ENCODE measurements at places on chromosomes 6 and 20. TPM values are rescaled to one million over a fixed set of nuclear protein-coding genes. Genes with fewer than 3 reads are reported as not detected.

The PPT2 gene
- total RNA-seq, result 38.2 TPM

The CTNNBL1 gene
- 54.5 TPM for total RNA-seq

The MPIG6B gene
- not detected for total RNA-seq

The CD93 gene
- not detected for total RNA-seq

The VSX1 gene
- not detected for total RNA-seq

The SLC22A7 gene
- not detected for total RNA-seq

The ADGRG6 gene
- 0.93 TPM for total RNA-seq

The BTN2A1 gene
- 14.2 TPM for total RNA-seq

The TBXT gene
- not detected for total RNA-seq

The RPRD1B gene
- 21.6 TPM for total RNA-seq

The LPA gene
- not detected for total RNA-seq

DNA sequence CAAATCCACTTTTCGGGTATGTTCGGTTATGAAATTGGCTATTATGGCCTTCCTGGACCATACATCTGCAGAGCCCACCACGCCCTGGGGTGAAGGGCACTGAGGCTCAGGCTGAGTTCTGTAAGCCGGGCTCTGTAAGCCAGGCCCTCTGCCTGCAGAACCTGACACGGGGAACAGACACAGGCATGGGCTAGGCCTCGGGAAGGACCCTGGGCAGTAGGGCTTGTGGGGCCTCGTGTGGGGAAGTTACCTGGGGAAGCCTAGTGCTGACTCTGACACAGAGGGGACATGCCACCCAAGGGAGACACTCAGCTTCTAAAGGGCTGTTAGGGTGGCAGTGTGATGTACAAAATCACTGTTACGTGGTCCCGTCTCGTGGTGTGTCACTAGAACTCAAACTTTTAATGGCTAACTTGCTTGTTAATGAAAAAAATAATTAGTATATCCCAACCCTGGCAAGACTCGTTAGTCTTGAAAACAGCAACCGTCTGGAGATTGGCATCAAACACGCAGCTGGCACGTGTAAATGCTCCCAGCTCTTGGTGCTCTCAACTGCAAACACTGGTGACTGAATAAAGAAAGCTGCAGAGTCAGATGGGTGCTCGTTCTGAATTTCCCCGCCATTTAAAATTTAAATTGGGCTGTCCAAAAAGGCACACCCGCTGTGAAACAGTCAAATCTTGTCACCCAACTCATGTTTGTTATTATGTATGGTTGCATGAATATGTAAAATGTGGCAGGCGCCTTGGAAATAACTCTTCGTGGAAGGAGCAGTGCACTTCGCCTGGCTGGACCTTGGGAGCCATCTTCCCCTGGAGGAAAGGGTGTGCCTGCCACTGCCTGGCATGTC lies 23.6 kb upstream of the TCFL5 start:
- H3K4me1 ChIP-seq, result no peaks in the 10 kb centered on the region
- DNase-seq, result no peak
- H3K36me3 ChIP-seq, result no peaks in the 10 kb centered on the region

GRCh38 chr6:47197682-47198640 lies 111.7 kb downstream of the TNFRSF21 start:
- no peaks in the 10 kb centered on the region for H3K4me1 ChIP-seq
- H3K27ac ChIP-seq, result no peak overlapping the region
- H3K27me3 ChIP-seq, result no peaks in the 10 kb centered on the region
- no peak for DNase-seq
- H3K4me3 ChIP-seq, result no peak overlapping the region

DNA sequence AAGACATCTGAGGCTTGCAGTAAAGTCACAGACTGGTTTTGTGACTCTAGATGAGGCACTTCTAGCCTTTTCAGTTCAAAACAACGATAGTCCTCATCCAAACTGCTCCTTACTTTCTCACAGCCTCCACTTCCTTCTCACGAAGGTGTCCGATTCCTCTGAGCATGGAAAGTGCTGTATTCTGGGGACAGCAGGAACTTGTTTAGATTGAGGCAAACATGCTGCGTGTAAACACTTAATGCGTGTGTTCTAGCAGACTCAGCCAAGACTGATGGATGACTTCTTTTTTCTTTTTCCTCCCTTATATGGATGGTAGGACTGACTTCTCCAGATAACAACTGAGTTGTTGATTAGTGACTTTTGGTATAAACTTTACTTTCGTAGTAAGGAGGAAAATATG lies 80.2 kb upstream of the PRDM1 start:
- no peaks in the 10 kb centered on the region for H3K36me3 ChIP-seq
- H3K27ac ChIP-seq, result no peak overlapping the region
- H3K4me3 ChIP-seq, result no peak overlapping the region

DNA sequence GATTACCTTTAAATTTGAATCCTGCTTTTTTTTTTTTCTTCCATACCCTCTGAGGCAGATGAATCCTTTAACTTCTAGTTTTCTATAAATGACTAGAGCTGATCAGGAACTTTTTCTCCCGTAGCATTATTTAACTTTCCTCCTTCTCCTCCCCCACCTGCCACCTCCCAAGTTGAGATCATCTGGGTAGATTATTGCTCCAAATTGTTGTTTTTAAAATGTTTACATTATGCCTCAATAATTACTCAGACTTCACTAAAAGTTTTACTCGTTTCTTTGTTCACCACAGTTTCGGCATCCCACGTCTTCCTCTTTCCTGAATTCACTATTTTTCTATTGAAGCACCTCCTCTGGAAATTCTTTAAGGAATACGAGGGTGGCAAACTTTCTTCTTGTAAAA lies 16.6 kb upstream of the SCUBE3 start:
- H3K36me3 ChIP-seq, result no peaks in the 10 kb centered on the region
- H3K4me3 ChIP-seq, result no peak overlapping the region
- H3K27me3 ChIP-seq, result no peaks in the 10 kb centered on the region
- no peak for DNase-seq
- H3K4me1 ChIP-seq, result peaks cover 15% of the 10 kb centered on the region
- no peak overlapping the region for H3K27ac ChIP-seq

DNA sequence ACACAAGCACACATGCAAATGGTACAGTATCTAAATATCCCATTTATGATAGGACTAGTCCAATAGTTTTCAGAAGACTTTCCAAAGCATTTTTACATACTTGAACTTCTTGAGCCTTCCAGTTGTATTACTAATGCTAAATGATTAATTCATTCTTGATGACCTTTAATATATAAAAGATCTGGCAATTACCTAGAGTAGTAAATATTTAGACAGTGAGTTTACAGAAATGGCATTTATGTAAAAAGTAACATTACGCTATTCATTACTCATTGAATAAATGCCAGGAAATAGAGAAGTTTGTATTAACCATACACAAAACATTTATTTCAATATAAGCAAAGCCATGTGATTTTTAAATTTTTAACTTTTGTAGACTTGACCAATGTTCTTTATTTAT lies 158.8 kb downstream of the DST start:
- H3K4me3 ChIP-seq, result no peak overlapping the region
- H3K27ac ChIP-seq, result no peak overlapping the region
- DNase-seq, result no peak
- H3K36me3 ChIP-seq, result peaks cover 54% of the 10 kb centered on the region
- no peaks in the 10 kb centered on the region for H3K4me1 ChIP-seq
- H3K27me3 ChIP-seq, result no peaks in the 10 kb centered on the region

DNA sequence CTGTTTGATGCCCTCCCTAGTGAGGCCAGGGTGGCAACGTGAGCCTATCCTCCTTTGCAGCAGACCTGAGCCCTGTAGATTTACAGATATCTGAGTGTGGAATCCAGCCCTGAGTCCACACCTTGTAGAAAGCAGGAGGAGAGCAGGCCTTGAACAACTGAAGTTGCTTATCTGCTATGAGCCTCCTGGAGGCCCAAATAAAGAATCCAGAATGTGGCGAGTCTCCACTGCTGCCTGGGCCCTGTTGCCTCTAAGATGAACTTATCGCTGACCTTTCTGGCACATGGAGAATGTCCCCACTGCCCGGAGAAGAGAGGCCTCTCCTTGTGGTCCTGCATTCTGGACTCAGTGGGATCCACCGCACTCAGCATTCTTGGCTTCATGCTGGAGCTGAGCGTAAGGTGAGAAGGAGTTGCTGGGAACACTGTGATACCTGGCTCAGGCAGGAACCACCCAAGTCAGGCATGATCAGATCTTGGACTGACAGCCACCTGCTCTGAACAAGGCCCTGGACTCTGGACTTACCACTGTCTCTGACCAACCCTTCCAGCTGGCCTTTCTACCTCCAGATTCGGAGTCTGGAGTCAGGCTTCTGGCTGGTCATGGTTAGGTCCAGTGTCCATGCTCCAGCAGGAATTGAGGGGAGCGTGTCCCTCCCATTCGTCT lies 5.8 kb upstream of the MANBAL start:
- no peak overlapping the region for H3K27ac ChIP-seq
- no peaks in the 10 kb centered on the region for H3K27me3 ChIP-seq
- no peak overlapping the region for H3K4me3 ChIP-seq
- DNase-seq, result no peak
- H3K4me1 ChIP-seq, result peaks cover 11% of the 10 kb centered on the region
- no peaks in the 10 kb centered on the region for H3K36me3 ChIP-seq

GRCh38 chr20:59818911-59819310 lies 114.5 kb downstream of the SYCP2 start:
- no peaks in the 10 kb centered on the region for H3K36me3 ChIP-seq
- H3K27ac ChIP-seq, result no peak overlapping the region
- no peaks in the 10 kb centered on the region for H3K27me3 ChIP-seq
- no peak for DNase-seq
- H3K4me3 ChIP-seq, result no peak overlapping the region

DNA sequence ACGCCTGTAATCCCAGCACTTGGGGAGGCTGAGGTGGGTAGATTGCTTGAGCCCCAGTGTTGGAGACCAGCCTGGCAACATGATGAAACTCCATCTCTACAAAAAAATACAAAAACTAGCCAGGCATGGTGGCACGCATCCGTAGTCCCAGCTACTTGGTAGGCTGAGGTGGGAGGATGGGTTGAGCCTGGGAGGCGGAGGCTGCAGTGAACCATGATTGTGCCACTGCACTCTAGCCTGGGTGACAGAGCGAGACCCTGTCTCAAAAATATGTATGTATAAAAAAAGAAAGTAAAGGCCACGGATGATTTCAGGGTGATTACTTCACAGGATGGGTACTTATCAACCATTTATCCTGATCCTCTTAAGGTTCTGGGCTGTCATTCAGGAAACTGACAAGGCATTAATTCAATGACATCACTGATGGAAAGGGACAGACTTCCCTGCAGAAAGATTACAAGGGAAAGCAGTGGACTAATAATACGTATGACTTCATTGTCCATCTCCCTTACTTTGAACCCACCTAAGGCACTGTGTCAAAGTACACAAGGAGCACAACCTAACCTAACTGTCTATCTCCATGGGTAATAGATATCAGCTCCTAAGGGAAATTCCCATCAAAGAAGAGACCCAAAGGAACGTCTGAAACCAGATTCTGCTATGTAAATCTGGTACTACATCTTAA lies 61.2 kb downstream of the ZMYND8 start:
- no peaks in the 10 kb centered on the region for H3K4me1 ChIP-seq
- H3K27me3 ChIP-seq, result no peaks in the 10 kb centered on the region
- no peak overlapping the region for H3K27ac ChIP-seq
- no peak overlapping the region for H3K4me3 ChIP-seq
- no peak for DNase-seq
- peaks cover 28% of the 10 kb centered on the region for H3K36me3 ChIP-seq

DNA sequence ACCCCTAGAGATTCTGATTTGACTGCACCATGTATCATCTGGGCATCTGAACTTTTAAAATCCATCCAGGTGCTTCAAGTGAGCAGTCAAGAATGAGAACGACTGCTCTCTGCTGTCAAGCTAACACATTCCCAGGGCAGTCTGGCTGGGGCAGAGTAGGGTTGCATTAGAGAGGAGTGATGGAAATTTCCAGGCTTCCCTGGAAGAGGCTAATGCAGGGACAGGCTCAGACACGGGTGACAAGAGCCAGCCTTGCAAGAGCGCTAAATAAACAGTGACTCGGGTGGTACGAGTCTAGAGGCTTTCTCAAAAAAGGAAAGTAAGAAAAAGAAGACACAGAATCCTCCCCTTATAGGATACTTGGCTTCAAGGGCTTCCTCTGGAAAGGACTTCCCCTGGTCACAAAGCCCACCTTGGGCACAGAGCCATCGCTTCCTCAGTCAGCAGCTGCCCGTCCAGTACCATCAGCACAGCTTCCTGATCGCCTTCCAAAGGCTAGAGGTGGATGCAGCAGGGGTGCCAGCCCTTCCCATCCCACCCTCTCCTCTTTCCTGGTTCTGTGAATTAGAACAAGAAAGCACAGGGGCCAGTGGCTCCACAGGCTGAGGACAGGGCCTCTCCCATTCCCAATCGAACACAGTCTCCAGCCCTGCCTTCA lies 177.4 kb upstream of the RREB1 start:
- H3K36me3 ChIP-seq, result no peaks in the 10 kb centered on the region
- H3K4me3 ChIP-seq, result no peak overlapping the region
- peaks cover 12% of the 10 kb centered on the region for H3K4me1 ChIP-seq
- no peaks in the 10 kb centered on the region for H3K27me3 ChIP-seq
- DNase-seq, result no peak

DNA sequence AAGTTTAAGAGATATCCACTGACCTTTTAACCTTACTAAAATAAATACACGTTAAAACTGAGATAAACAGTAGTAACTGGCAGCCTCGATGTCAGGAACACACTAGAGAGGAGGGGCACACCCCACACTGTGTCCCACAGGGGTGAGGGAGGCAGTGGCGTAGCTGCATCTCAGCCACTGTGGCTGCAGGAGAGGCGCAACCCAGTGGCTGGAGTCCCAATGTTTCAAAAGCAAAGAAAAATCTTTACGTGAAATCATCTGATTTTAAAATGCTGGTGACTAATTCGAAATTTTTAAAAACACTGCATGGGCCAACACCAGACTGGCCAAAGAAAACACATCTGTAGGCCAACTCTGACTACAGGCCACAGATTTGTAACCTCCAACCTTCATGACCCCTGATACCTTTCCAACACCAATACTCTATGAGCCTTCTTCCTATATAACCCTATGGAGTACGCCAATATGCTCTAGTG lies 54.7 kb downstream of the TRAM2 start:
- DNase-seq, result no peak
- H3K4me3 ChIP-seq, result no peak overlapping the region
- no peaks in the 10 kb centered on the region for H3K36me3 ChIP-seq
- peaks cover 19% of the 10 kb centered on the region for H3K4me1 ChIP-seq
- H3K27ac ChIP-seq, result no peak overlapping the region

- H3K27me3 ChIP-seq, result no peaks in the 10 kb centered on the region
- H3K36me3 ChIP-seq, result no peaks in the 10 kb centered on the region
- no peak for DNase-seq
- H3K4me1 ChIP-seq, result no peaks in the 10 kb centered on the region
- no peak overlapping the region for H3K4me3 ChIP-seq
- no peak overlapping the region for H3K27ac ChIP-seq
Observed at GRCh38 chr20:13299401-13299800, 78.3 kb downstream of the ISM1 start.

DNA sequence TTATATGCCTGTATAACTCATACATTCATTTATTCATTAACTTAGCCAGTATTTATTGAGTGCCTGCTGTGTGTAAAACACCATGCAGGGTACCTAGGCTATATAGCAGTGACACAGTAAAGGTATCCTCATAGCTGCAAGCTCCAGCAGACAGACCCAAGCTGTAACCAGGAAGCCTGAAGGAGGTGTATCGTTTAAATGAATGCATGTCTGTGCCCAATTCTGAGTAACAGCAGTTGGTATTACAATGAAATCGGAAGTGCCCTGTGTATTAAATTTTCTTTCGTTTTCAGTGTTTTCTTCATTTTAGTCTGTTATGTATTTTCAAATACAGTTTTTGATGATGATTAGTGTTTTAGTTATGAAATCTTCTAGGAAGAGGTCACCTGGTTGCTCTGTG lies 485.8 kb upstream of the SOX4 start:
- no peaks in the 10 kb centered on the region for H3K36me3 ChIP-seq
- H3K27ac ChIP-seq, result no peak overlapping the region
- H3K4me1 ChIP-seq, result peaks cover 37% of the 10 kb centered on the region
- no peak for DNase-seq
- no peak overlapping the region for H3K4me3 ChIP-seq
- no peaks in the 10 kb centered on the region for H3K27me3 ChIP-seq
